Activated CD4-positive, alpha-beta memory T cell treated with anti-CD3 and anti-CD28 coated beads for 36 hours (primary cell): ENCODE measurements at places on chromosomes 7 and 10.

DNA sequence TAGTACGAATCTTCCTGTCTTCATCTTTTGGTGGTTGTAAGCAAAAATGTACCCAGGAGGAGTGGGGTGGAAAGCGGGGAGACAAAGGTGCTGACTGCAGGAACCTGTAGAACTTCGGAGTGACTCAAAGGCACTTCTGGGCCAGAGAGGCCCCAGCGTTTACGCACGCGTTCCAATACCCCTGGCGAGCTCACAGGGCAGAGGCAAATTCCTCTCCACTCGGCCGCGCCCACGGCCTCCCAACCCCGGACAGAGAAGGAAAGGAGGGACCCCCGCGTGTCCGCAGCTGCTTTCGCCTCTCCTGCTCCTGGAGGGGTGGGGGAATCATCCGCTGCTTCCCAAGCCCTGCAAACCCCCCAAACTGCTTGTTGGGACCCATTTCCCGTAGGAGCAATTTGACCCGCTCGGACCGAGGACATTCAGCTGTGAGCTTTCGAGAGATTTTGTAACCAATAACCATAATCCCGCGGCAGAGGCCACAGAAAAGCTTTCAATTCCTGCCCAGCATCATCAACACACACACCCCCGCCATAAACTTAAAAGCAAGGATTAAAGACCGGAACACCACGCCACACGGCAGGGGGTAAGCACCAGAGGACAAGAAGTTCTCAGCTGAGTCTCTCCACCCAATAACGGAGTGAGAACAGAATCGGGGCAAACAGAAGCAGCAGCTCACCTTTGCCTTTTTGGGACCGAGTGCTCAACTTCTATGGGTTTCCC lies 2.3 kb downstream of the IGF2BP3 start:
- DNase-seq, result peak; percentile 45

DNA sequence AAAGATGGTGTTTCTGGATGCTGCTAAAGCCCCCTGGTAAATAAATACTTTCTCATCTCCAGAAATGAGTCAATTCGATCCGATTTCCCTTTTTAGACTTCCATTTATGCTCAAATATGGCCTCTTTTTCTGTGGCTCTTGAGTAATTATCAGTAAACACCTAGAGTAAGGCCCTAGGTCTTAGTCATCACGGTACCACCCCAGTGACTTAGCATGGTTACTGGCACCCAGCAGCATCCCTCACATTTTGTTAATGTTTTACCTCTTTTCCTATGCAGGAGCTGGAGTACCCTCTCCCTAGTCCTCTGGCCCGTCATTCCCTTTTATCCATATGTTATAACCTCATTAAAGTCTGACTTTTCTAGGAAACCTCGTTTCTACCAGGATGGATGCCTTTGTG lies 19.5 kb downstream of the CHN2 start:
- DNase-seq, result no peak

DNA sequence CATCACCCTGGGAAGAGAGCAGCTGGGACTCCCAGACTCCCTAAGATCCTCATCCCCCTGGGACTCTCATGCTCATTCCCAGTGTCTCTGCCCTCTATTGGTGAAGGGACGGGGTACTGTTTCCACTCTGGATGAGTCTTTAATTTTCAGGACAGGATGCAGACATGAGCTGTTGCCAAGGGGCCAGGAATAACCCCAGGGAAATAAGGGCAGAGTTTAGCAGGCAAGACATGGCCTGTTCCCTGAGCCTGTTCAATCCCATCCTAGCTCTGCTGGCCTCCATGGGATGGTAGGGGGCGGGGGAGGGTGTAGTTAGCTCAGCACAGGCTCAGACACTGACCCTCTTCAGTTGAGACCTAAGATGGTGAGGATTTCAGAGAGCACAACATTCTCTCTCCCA lies 14.0 kb downstream of the C10orf105 start:
- DNase-seq, result no peak

DNA sequence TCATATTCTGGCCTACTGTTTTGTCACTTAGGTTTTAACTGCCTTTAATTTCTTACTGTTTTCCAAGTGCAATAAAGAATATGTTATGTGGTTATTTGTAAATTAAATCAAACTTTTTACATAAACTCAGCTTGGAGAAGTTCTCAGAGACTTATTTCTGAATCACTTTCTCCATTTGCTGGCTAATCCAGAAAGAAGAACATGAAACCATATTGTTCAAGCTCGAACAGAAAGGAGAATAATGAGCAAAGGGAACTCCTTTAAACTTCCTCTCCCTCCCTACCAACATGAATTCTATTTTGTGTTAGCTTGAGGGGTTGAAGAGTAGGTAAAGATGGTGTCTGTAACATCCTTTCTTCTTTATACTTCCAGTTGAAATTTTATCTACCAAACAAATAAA lies 52.3 kb downstream of the SHTN1 start:
- no peak for DNase-seq

- no peak for DNase-seq
Measured at GRCh38 chr7:148395352-148395811, 195.2 kb upstream of the C7orf33 start.

DNA sequence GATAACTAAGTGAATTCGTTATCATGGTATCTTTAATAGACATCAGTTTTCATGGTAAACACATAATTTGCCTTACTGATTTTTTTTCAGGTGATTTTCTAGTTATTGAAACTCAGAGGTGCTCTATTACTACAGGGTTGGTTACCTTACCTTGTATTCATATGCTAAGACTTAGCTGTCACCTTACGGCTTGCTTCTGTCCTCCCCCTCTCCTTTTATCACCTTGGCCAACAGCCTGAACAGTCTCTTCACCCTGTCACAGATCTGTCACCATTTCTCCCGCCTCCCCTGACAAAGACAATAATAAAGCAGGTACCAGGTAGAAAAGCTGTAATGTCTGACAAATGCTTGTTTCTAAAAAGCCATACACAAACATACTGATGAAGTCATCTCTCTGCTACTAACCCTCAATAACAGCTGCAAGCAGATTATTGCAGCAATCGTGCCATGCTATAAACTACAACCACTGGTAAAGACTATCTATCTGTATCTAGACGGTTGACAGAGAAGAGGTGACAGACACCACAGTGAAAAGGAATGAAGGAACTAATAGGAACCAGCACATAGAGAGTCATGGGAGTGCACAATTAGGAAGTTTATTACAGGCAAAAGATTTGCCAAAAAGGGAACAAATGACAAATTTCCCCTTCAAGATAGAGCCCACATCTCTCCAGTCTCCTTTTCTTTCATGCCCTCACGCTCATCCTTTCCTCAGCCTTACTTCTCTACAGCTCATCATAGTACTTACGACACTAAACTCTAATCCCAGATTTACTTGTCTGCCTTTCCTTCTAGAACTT lies 57.2 kb downstream of the ARHGAP12 start:
- no peak for DNase-seq

GRCh38 chr10:72323771-72324191 lies 30.9 kb downstream of the DNAJB12 start:
- no peak for DNase-seq

DNA sequence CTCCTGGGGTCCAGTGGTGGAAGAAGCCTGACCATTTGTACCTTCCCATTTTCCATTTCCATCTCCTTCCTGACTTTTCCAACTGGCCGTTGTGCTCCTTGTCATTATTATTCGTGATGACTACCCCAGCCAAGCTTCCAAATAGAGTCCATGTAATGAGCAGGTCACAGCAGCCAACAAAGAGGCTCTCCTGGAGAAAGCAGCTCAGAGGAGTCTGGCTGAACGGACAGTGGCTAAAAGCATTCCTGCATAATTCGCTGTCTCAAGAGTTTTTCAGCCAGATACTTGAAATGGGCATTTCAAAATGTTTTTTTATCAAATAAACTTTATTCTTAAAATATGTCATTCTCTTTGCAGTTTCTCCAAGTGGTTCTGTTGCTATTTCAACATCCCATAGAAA lies 458.6 kb downstream of the INHBA start:
- no peak for DNase-seq

DNA sequence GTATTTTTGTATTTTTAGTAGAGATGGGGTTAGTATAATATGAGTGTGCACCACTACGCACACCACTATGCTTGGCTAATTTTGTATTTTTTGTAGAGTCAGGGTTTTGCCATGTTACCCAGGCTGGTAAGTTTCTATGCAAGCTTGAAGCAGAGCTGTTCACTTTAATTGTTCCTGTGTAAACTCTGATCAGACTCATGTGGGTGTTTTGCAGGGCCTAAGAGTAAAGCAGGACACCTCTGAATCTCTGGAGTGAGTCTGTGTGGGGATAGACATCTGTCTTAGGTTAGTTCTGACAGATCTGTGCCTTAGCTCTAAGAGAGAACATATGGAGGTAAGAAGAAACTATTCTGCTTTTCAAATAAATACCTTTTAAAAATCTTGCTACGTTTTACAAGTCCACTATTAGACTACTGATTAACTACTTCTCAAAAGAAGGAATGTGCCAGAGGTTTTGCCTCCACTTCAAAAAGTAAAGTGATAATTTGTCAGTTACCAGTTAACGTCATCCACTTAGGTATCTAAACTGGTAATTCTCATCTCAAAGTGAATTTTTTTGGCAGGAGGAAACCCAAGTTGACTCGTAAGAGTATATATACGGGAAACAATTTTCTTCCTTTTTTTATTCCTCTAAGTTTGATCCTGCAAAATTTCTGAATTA lies 1.1 kb downstream of the COL17A1 start:
- no peak for DNase-seq

DNA sequence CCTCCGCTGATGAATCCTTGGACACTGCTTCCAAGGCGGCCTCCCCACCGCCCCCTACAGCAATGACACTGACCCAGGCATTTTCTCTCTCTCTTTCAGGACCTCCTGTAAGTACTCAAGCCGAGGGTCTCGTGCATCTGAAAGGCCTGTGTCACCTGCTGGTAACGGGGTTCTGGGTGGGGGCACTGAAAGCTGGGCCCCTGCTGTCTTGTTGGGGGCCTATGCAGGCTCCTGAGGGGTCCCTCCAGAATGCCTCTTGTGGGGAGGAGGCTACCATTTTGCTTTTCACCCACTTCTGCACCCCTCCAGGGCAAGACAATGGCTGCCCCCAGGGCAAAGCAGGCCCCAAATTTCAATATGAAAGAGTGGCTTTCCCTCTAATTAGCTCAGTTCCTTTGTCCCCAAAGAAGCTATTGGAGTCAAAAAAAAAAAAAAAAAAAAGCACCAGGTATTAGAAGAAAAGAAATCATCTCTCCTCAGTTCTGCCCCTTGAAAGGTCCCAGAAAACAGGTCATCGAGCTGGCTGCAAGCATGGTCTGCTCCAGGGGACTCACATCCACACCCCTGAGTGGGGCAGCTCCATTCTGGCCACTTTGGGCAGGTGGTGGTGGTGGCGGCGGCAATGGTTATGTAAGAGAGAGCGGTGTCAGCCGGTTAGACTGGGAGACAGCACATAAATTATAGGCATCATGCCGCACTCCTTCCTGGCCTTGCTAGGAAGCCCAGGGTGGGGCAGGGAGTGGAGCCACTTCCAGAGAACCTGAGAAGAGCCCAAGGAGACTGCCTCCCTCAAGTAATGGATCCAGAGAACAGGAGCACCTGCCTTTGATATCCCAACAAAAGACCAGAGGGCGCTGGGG lies 66.2 kb downstream of the COL13A1 start:
- no peak for DNase-seq

GRCh38 chr7:125336326-125336725 lies 406.7 kb upstream of the POT1 start:
- DNase-seq, result no peak

GRCh38 chr7:45104844-45105587 lies 6.5 kb downstream of the TBRG4 start:
- peak; percentile 5 for DNase-seq

DNA sequence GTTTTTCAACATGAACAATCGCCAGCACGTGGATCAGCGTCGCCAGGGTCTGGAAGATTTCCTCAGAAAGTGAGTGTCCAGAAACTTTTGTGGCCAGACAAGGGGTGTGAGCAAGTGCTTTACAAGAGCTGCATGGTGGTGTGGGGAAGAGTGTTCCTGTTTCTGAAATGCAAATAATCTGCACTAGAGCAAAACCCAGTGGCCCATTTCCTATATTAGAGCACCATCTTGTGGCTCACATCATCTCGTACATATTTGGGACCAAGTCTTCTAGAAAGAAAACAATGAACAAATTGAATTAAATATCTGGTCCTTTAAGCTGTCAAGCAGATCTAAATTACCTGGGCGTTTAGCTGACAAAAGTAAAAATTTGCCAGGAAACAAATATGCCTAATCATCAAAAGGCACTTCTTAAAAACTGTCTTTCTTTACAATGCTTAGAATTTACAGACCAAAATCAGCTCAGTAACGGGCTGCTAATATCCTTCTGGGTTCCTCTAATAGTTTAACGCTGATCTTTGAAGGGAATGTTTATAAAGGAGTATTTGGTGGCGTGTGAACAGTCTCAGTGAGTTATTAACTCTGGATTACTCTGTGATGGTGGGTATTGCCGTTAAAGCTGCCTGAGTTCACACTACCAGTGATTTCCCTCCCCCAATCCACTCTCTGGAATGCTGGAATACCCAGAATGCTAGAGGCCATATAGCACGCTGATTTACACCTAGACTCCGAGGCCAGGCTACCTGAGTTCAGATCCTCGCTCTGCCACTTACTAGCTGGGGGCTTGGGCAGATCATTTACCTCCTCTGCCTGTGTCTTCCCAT lies 73.6 kb downstream of the SNX10 start:
- peak; percentile 51 for DNase-seq

DNA sequence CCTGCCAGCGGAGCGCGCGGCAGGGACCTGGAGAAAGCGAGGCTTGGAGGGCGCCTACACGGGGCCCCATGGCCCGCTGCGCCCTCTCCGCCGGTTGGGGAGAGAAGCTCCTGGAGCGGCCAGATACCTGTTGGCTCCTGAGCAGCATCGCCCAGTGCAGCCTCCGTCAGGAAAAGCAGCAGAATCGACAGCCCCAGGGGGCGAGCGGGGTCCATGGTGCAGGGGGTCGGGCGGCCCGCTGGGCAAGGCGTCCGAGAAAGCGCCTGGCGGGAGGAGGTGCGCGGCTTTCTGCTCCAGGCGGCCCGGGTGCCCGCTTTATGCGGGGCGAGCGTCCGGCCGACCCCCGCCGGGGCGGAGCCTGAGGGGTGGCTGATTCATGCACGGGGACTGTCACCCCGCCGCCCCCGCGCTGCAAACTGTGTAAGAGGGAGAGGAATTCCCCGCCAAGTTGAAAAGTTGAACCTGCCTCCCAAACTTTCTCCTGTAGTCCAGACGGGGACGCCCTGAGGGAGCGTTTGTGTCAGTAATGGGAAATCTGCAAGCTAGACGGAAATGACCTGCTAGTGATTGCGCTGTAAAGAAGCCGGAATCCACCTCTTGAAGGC lies at the start of gene TFPI2:
TFPI2 (minus strand) TSS at position 290 of the 605 bp plus-strand sequence; CDS start at position 215, 75 bp downstream.
- DNase-seq, result peak; percentile 31
